Stimulated activated CD4-positive, alpha-beta T cell treated with anti-CD3 and anti-CD28 coated beads, Interleukin-2, amount 100 ng/mL, for 4 hours (primary cell): ENCODE measurements at places on chromosomes 11 and 22.

DNA sequence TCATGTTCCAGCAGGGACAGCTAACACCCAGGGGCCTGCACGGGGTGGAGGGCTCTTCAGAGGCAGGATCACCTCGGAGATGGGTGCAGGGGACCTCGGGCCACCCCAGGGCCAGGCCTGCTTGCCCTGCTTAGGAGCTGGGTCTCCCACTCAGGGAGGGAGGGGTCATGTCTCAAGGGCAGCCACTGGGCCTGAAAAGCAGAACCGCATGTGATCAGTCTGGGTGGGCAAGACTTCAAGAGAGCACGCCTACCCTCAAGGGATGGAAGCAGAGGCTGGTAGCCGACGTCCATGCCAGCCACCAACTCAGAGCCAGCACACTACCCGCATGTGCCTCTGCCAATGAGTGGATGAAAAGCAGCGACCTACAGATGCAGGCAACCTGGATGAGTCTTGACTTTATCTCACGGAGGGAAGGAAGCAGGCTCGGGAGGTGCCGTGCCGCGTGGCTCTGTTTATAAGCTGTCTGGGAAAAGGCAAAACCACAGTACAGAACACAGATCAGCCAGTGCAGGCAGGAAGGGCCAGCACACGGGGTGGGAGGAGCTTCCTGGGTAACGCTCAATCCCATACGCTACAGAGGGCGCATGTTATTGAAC, 16.0 kb downstream of the TBX1 start:
- no peak for DNase-seq

DNA sequence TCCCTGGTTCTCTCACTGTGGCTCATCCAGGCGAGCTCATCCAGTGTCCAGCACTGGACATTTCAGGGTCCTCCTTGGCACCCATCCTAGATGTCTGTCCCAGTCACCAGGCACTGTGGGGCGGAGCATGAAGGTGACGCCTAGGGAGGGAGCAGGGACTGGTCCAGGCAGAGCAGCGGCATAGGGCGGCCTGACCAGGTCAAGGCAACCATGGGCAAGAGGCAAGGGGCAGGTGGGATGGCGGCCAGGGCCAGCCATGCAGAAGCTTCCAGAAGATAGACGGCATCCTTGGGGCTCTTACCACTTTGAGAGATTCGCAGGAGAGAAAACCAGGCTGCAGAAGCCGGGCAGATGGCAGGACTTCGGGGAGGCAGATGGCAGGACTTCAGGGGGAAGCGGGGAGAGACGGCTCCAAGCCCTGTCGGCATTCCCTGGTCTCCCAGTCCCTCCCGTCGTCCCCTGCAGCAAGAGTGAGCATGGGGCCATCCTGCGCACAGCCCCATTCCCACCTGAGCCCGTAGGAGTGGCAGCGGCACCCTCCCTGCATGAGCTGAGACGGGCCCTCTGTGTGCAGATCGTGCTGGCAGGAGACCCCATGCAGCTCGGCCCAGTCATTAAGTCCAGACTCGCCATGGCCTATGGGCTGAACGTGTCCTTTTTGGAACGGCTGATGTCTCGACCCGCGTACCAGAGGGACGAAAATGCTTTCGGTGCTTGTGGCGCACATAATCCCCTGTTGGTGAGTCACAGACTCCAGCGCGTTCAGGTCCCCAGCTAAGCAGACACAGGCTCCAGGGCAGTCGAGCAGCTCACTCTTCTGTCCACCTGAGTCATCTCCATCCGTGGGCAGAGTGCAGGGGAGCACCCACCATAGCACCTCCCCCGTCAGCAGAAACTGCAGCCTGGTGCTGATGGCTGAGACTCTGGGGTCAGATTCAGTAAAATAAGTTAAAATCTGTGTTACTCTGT, 20.1 kb upstream of the PANX2 start:
- DNase-seq, result no peak

DNA sequence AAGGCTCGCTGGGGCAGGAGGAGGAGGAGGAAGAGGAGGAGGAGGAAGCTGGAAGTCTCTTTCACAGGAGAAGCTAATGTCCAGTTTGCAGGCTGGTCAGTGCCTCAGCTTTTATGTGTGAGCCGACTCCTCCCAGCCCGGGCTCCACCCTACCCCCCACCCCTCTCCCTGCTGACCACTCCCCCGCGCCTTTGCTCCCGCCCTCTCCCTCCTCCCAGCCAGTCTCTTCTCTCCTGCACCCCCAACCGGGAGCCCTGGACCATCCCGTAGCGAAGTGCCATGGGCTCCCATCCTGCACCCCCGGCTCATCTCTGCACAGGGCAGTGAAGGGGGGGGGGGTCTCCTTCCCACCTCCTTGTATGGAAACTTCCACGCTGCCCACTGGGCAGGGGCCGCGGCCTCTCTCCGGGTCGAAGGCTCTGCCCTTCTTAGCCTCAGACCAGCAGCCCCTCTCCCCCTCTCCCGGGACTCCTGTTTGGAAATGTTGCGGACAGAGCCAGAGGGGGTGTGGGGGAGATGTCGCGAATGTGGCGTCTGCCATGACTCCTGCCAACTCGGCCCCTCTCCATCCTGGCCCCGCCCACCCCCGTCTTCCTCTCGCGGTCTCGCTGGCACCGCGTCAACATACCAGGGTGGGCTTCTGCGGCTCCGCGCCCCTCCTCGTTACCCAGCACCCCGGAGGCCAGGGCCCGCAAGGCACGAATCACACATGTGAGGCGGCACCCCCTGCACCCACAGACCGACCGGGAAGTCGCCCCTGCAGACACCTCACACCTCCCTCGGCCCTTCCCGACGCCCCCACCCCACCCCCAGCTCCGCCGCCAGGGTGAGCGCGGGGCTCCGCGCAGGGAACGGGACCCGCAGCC, 1.8 kb downstream of the IGF2 start:
- DNase-seq, result no peak

GRCh38 chr11:45949992-45950407, 27.5 kb downstream of the LARGE2 start:
- DNase-seq, result no peak

DNA sequence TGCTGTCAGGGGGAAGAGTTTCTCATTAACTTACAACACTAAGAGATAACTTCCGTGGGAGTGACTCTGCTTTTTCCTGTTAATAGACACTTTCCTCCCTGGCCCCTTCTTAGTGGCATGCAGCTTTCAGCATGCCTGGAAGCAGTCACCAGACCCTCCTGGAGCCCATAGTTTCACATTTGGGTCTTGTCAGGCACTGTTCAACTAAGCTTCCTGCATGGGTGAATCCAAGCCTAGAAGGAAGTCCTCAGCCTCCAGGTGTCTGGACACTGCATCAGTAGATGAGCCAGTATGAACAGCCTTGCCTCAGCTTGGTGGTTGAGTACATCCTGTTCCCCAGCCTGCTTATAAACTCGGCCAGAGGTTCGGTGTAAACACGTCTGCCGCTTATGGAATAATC, 68.1 kb downstream of the PPP6R3 start:
- DNase-seq, result no peak

DNA sequence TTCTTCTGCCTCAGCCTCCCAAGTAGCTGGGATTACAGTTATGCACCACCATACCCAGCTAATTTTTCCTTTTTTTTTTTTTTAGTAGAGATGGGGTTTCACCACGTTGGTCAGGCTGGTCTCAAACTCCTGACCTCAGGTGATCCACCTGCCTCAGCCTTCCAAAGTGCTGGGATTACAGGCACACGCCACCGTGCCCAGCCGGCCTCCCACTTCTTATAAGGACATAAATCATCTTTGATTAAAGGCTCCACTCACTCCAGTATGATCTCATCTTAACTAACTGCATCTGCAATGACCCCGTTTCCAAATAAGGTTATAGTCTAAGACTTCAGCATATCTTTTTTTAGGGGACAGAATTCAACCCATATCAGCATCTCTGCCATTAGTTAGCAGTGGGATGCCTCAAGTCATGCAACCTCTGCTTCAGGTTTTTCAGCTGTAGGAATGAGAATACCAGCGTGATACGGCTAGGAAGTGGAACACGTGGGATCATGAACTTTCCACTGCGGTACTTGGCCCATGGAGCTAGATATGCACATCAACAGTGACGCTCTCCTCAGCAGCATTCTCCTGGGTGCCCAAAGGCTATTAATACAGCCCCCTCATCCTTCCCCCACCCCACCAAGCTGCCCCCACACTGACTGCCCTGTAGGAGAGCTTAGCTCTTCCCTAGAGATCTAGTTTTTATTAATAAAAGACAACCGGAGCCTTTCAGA, 41.4 kb downstream of the MCHR1 start:
- DNase-seq, result no peak

- DNase-seq, result no peak
These were observed 42.0 kb upstream of the TUB start for GRCh38 chr11:8038811-8039529.

DNA sequence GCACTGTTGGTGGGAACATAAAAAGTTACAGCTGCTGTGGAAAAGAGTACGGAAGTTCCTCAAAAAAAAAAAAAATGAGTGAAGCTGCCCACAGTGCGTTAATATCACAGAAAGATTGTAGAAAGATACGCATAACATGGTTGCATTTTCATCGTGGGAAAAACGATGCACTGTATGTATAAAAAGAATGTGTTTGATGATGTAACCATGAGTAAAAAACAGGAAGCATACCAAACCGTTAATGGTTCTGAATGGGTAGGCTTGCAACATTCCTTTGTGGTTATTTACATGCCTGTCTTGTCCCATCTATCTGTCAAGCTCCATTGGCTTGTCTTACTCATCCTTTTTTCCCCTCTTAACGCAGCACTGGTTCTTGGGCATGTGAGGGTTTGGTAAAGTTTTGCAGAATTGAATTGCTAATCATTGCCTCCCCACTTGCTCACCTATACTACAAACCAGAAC, 33.8 kb upstream of the DKK3 start:
- DNase-seq, result no peak

- peak; percentile 87 for DNase-seq
These were observed at the start of gene WBP2NL for GRCh38 chr22:41998361-41999261. TSS of gene WBP2NL (plus strand) at chr22:41998788. CDS start at chr22:41998819, 31 bp downstream.

DNA sequence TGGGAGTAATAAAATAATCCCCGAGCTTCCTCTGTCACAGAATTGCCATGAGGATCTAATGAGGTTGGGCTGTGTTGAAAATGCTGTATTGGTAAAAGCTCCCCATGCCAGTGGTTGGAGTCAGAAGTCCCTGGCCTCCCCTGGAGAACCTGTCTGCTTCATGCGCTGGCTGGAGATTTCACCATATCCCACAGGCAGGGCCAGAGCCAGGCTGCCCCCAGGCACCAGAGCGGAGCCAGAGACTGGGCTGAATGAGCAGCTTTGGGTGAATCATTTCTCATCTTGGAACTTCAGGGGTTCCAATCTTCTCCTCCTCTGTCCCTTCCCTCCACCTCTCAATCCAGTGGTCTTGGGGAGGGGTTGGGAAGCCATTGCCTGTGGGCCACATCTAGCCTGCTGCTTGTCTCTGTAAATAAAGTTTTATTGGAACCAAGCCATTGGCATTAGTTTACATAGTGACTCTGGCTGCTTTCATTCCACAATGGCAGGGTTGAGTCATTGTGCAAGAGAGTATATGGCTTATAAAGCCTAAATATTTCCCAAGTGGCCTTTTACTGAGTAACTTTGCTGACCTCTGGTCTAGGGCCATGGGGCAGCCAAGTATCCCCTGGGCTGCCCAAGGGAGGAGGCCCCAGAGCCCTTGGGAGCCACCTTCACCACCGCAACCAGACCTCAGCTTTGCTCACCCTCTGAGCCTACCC, 35.2 kb downstream of the LRRC10B start:
- no peak for DNase-seq

DNA sequence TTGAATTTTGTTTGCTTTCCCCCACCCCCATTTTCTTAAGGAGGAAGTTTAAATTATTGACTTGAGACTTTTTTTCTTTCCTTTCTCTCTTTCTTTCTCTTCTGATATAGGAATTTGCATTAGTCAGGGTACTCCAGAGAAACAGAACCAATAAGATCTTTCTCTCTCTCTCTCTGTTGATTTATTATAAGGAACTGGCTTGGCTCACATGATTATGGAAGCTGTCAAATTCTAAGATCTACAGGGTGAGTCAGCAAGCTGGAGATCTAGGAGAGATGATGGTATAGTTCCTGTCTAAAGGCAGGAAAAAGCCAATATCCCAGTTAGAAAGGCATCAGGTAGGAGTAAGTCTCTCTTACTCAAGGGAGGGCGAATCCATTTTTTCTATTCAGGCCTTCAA, 64.0 kb downstream of the CCDC81 start:
- DNase-seq, result no peak

DNA sequence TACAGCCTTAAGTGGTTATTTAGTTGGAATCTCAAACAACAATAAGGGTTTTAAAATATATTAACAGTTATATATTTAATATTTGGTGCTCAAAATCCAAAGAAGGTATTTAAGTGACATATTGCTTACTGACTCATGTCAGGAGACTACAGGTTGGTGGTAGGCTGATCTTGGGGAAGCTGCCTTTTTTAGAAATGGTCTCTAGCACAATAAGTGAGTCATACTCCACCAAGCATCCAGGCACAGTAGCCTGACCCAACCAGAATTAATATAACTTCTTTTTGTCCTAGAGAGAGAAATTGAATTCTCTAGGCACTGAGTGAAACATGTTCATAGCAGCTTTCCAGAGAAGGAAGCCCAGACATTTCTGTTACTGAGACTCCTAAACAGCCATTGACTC, 868.5 kb upstream of the TENM4 start:
- no peak for DNase-seq

GRCh38 chr11:65132238-65132987, 1.9 kb downstream of the SYVN1 start:
- DNase-seq, result no peak

DNA sequence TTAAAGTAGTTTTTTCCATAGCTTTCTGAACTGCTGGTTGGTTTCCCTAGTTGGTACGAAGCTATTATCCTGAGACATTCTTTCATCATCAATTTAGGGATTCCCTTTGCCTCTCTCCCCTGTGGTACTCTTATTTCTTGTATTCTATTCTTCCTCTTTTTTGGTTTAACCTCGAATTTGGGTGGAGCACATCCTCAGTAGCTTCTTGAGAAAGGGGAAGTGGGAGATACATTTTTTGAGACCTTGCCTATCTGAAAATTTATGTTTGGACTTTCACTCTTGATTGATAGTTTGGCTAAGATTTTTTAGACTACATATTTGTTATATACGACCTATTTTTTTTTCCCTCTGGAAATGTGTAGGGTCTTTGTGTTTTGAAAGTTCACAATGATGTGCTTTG, 121.7 kb upstream of the ZBED5 start:
- DNase-seq, result no peak
